Stimulated activated CD4-positive, alpha-beta T cell treated with anti-CD3 and anti-CD28 coated beads, Interleukin-4, amount 100 ng/mL, for 48 hours (primary cell): ENCODE measurements at places on chromosomes 6 and 20.

DNA sequence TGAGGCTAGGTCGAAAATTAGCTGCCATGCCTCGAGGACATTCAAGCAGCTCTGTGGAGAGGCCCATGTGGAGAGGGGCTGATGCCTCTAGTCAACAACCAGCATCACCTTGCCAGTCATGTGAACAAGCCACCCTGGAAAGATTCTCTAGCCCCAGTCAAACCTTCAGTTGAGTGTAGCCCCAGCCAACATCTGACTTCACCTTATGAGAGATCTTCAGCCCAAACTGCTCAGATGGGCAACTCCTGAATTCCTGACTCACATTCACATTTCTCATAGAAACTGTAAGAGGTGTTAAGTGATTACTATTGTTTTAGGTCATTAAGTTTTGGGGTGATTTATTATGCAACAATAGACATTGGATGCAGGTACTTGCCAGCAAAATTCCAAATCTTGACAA is 44.9 kb downstream of the GJA10 start:
- no peak for DNase-seq

DNA sequence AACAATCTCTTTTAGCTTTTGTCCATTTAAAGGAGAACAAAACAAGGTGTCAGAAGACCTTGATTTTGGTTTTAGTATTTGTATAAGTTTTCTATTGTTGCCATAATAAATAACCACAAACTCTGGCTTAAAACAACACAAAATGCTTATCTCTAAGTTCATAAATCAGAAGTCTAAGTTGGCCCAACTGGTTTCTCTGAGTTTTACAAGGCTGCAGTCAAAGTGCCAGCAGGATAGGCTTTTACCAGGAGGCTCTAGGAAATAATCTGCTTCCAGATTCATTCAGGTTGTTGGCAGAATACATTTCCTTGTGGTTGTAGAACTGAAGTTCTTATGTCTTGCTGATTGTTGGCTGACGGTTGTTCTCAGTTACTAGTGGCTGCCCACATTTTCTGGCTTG is 147.2 kb upstream of the HMGCLL1 start:
- DNase-seq: no peak

DNA sequence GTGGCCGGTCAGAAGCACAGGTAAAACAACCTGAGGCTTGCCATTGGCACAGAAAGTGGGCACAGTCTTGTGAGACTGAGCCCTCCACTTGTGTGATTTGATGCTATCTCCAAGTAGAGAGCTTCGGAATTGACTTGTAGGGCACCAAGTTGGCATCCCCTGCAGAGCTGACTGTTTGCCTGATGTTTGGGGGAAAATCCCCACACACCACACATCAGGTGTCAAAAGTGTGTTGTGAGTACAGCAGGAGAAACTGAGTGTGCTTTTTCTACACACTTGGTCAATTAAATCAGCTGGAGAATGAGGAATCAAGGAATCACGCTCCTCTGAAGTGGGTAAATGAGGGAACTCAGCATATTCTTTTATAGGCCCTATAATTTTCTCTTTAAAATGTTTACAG is 989 bp downstream of the SERINC3 start:
- no peak for DNase-seq

- no peak for DNase-seq
Observed at GRCh38 chr6:18609715-18610114, 222.6 kb downstream of the RNF144B start.

DNA sequence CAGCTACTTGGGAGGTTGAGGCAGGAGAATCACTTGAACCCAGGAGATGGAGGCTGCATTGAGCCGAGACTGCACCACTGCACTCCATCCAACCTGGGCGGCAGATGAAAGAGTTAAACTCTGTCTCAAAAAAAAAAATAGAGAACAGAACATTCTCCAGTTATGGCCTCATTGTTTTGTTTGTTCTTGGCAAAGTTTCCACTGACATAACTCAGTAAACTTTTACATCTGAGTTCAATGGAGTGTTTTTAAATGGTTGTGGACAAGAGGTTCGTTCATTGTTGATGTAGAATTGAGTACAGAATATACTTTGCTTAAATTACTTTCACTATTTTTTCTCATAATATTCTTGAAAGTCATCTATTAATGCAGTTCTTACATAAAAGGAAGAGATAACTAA is 42.2 kb upstream of the IFNGR1 start:
- no peak for DNase-seq

DNA sequence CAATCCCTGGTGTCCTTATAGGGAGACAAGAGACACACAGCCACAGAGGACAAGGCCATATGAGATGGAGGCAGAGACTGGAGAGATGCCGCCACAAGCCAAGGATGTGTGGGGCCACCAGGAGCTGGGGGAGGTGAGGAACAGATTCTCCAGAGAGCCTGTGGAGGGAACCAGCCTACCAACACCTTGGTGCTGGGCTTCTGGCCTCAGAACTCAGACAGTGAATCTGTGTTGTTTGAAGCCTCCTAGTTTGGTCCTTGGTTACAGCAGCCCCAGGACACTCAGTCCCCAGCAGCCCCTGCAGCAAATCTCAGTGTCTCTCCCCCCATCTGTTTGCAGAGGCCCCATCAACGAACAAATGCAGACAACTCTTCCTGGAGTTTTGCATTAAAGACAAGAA is 73.2 kb upstream of the BHLHE23 start:
- DNase-seq: no peak

DNA sequence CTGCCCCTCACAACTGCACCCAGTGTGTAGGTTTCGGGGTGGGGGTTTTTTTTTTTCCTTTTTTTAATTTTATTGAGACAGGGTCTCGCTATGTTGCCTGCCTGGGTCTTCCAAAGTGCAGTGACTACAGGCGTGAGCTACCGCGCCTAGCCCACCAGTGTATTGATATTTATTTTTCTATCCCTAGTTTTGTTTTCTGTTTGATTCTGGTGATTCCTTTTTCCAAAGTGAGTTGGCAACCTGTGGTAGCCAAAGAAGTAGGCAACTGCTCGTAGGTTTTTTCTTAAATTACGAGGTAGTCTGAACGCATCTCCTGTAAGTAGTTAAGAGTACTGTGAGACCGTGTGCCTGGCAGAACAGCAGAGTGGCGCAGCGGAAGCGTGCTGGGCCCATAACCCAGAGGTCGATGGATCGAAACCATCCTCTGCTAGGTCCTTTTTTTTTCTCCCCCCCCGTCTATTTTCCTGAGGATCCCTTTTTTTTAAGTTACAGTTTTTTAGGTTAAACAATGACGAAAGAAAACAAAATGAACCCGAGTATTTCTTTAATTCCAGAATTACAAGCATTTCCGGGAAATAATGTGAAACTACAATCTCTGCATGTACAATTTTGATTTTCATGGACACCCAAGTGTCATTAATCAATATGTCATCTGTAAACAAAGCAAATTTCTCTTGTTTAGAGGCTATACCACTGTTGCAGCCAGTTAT is 78.7 kb upstream of the BTN3A2 start:
- DNase-seq: peak; percentile 56

- DNase-seq: no peak
Observed at GRCh38 chr6:11714798-11715285, 63.8 kb downstream of the ADTRP start.

- no peak for DNase-seq
Observed at GRCh38 chr6:45293306-45293705, 34.8 kb upstream of the RUNX2 start.

GRCh38 chr6:152879681-152880080 is 103.2 kb downstream of the FBXO5 start:
- DNase-seq: no peak
